ENCODE measurements at places on chromosomes 12 and 14.

- no peak for DNase-seq
These were observed 387.8 kb downstream of the SOX5 start for GRCh38 chr12:23561364-23562345.

DNA sequence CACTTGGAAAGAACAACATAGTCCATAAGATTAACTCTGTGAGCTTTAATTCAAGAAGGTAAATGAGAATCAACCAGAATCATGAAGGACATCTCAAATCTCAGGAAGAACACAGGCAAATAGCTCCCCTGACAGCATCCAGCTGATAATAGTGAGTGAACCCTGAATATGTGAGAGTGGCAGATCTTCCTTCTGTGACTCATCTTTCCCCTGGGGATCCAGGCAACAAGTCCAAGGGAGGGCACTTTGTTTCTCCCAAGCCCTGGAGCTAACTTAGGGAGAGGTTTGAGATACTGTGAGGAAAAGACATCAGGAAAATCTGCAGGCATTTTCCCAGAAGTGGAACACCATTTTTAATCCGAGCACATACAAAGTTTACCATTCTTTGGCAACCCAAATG, 763.9 kb upstream of the MGAT4C start:
- no peak for DNase-seq

- no peak for DNase-seq
These were observed 86.0 kb downstream of the FAR2 start for GRCh38 chr12:29234965-29235626.

GRCh38 chr12:100494538-100494937, 20.9 kb downstream of the NR1H4 start:
- DNase-seq, result no peak

GRCh38 chr12:125049093-125049458, 16.2 kb upstream of the AACS start:
- no peak for DNase-seq

- DNase-seq, result no peak
These were observed 121.3 kb upstream of the NUDT4 start for GRCh38 chr12:93256256-93256969.

GRCh38 chr14:104296388-104297312, 158.3 kb downstream of the KIF26A start:
- no peak for DNase-seq

DNA sequence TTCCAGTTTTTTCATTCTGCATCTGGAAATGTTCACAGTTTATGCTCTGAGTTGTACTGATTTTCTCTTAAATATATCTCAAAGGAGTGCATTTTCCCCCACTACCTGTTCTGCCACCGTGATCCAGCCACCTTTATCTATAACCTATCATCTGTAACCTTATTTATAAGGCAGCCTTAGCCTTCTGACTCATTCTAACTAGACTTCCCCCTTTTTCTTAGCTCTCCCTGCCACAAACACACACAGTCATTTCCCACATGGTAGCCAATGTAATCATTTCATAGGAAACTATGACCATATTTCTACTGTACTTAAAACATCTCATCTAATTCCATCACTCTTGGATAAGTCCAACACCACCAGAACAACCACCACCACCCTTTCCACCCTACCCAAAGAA, 10.8 kb upstream of the GYS2 start:
- DNase-seq, result no peak

DNA sequence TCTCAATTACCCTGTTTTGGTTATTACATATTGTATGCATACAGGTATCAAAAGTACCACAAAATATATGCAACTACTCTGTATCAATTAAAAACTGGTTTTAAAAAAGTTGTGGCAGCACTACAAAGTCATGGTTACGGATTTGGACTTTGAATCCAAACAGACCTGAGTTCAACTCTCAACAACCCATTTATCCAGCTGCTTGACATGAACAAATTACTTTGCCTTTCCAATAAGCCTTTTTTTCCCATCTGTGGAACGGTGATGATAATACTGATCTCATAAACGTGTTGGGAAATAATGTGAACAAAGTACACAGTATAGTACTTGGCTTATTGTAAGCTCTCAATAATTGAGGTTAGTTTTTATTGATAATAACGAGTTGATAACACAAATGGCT, 85.0 kb downstream of the MNAT1 start:
- DNase-seq, result no peak

GRCh38 chr12:76820888-76821482, 57.1 kb downstream of the ZDHHC17 start:
- DNase-seq, result no peak

DNA sequence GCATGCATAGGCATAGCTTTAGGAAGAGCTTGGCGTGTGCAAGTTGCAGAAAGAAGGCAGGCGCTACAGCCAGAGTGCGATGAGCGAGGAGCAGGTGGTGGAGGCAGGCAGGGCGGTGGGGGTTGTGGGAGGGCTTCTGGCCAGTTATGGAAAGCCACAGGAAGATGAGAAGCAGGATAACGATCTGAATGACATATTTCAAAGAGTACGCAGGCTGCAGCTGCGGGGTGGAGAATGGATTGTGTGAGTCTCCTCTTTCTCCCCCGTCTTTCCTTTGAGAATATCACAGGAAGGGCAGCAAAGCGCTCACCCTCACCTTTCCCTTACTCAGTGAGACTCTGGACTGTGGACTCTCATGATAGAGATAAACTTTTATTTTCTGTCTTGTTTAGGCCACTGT, 48.7 kb upstream of the PLXNC1 start:
- no peak for DNase-seq

DNA sequence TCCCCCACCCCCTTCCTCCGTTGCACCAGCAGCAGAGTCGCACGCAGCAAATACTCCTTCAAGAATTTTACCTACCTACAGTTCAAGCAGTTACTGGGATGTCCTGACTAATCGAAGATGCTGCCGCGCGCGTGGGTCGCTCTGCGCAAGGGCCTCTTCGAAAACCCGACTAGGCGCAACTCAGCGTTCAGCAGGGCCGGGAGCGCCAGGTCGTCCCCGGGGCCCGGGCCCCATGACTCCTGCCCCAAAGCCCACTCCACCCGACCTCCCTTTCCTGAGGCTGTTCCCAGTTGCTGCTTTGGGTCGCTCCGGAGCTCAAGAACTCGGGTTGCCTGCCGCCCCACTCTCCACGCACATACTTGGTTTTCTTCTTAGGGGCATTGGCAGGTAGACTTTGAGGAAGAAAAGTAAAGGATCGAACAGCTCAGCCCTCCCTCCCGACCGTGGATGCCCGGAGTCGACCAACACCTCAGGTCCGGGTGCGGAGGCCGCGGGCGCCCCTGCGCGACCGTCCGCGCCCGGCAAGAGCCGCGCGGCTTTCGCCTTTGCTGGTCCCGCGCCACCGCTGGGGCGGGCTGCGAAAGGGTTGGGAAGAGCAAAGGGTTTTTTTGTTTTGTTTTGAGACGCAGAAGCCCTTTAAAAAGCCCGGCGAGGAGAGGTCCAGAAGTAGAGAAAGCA, 1.9 kb downstream of the BMP4 start:
- no peak for DNase-seq

DNA sequence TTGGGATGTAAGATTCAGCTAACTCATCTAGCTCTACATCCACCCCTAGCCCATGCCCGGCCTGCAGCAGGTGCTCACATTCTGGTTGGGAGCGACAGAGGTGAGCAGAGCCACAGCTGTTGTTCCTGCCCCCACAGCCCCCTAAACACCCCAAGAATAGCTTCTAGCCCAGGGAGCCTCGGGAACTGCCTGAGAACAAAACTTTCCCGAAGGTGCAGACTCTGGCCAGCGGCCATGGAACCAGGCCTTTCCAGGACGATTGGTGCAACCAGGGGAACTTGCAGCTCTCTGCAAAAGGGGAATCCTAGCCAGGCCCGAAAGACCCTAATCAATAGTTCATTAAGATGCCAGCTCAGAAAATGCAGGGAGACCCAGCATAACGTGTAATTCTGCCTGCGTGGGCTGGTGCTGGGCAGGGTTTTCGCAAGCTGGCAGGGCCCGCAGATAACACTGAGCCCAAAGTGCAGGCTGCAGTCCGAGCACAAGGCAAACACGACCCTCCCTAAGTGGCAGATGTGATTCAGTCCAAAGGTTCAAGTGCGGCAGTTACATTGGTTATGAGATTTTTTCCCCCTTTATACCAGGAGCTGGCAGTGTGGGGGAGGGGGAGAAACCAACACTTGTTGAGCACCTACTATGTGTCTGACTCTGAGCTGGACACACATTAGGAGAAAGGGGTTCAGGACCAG, 122.5 kb upstream of the MAP1LC3B2 start:
- no peak for DNase-seq

DNA sequence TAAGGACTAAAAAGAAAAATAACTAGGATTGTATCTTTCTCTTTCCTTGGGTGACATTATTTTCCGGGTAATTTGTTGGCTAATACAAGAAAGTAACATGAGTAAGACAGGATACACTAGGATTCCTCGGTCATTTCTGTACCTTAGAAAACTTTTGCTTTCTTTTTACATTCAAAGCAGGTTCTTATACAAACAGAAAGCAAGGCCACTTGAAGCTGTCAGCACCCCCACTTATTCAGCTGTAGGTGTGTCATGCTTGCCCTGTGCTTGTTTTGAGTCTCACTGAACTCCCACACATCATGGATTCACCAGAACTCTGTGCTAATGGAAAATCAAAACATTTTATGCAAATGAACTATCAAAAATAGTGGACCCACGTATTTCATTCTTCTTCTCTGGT, 266.8 kb upstream of the CLEC14A start:
- DNase-seq, result no peak

Data from activated naive CD4-positive, alpha-beta T cell treated with Interleukin-2 at 50 U/mL for 16 hours (primary cell).